ENCODE measurements at places on chromosomes 5 and 9.

GRCh38 chr5:111929867-111930266 lies 172.9 kb upstream of the NREP start:
- no peak for DNase-seq

- no peak for DNase-seq
Measured at GRCh38 chr9:121576281-121577075, 75.0 kb upstream of the DAB2IP start.

GRCh38 chr5:134432174-134432573 lies 20.5 kb upstream of the CDKN2AIPNL start:
- no peak for DNase-seq

GRCh38 chr5:3375586-3376311 lies 219.9 kb upstream of the IRX1 start:
- DNase-seq = no peak

- DNase-seq = no peak
Measured at GRCh38 chr5:129904667-129905472, 605 bp downstream of the CHSY3 start.

DNA sequence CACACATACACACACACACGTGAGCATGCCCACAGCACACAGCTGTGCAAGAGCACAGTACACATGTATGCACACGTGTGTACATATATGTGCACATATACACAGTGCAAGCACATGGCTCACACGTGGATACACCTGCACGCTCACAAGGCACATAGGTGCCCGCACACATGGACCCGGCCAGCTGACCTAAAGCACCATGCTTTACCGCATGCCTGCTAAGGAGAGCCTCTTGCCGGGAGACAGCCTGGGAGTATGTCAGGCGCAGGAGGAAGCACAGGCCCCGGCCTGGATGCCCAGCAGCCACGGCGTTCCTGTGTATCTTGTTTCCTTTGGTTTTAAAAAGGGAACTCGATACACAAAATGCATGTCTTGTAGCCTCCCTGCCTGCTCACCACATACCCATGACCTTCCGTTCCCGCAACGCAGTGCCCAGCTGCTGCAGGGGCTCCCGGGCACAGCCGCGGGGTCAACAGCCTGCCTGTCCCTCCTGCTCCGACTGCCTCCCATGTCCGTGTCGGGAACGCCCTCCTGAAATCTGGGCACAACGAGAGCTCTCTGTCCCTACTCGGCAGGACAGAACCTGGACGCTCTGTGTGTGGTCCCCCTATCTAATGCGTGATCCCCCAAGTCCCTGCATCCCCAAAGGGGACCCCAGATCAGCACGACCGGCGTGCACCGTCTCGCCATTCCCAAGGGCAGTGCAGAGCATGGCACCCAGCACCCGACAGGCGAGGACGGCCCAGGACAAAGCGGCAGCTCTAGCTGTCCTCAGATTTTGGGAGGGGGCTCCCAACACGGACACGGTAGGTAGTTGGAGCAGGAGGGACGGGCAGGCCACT lies 3.6 kb downstream of the SLC12A7 start:
- DNase-seq = peak; percentile 69

DNA sequence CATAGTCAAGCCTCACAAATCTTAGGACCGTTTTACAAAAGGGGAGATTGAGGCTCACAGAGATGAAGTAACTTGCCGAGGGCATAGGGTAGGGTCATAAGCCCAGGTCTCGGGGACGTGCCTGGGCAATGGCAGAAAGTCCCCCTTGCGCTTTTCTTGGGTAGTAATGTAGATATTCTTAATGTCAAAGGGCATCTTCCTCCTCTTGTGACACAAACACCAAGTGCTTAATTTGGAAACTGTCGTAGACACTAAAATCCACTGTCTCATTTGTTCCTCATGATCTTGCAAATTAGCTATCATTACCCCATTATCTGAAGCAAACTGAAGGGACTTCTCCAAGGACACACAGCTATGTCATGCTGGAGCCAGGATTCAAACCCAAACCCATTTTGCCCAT lies 180.8 kb downstream of the GAS1 start:
- DNase-seq = no peak

- DNase-seq = no peak
Measured at GRCh38 chr9:134661299-134661698, 19.7 kb downstream of the COL5A1 start.

DNA sequence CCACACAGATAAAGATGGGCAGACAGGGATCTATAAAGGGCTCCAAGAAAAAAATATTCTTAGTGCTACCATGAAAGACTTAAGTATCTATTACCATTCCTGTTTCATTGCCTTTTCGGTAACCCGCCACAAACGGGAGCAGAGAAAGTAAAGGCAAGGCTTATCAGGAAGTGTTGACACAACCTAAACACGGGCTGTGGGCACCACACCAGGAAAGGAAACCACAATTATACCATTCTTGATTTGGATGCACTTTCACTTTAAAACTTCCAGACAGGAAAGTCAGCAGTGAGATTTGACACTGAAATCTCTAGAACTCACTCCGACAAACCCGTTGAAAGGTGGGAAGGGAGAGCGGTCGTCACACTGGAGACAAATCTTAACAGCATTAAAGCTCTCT lies 6.5 kb downstream of the TLE1 start:
- peak; percentile 40 for DNase-seq

DNA sequence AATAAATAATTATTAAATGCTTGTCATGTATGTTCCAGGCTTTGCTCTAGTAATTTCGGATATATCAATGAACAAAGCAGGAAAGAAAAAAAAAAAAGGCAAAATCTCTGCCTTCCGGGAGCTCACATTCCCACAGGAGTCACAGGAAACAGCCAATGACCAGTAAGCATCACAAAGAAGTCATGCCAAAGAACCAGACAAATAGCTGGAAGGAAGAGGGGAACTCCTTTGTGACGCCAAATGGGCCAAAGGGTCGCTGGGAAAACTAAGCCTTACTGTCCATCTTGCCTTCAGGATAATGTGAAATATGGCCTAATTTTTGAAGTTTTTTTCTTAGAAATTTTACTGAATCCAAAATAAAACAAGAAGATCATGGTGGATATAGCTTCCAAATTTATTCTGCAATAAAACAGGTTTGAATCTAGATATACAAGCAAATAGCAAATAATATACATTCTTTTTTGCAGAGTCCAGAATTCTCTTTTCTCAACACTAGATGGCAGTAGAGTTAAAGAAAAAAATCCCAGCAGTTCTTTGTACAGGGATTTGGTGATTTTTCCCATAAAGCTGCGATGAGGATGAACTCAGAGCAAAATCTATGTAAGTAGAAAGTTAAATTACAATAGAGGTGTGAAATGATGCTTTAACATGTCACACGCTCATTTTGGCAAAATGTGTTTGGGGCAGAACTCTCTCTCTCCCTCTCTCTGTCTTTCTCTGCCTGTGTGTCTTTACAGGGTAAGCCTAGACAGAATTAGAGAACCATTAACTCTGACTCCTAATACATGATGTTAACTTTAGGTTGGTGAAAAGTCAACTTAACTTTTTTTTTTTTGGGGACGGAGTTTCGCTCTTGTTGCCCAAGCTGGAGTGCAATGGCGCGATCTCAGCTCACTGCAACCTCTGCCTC lies 60.0 kb upstream of the TUT7 start:
- peak; percentile 54 for DNase-seq

GRCh38 chr5:104048231-104048630 lies 485.6 kb upstream of the NUDT12 start:
- no peak for DNase-seq

GRCh38 chr5:171773106-171773505 lies 12.5 kb upstream of the SMIM23 start:
- DNase-seq = no peak

DNA sequence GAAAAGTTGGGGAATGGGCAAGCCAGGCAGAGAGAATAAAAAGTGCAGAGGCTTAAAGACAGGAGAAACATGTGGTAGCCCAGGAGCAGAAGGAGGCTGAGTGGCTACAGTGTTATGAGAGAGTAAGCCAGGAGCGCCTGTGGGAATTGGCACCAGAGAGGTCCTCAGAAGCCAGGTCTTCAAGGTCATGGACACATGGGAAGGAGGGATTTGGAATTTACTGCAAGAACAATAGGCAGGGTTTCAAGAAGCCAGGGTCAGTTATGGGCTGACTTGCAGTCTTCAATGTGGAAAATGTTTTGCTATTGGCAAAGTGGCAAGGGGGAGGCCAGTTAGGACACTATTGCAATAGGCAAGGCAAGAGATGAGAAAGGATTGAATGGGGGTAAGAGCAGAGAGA lies 29.3 kb downstream of the ERAP1 start:
- no peak for DNase-seq

GRCh38 chr9:12544700-12545099 lies 148.5 kb upstream of the TYRP1 start:
- DNase-seq = no peak

DNA sequence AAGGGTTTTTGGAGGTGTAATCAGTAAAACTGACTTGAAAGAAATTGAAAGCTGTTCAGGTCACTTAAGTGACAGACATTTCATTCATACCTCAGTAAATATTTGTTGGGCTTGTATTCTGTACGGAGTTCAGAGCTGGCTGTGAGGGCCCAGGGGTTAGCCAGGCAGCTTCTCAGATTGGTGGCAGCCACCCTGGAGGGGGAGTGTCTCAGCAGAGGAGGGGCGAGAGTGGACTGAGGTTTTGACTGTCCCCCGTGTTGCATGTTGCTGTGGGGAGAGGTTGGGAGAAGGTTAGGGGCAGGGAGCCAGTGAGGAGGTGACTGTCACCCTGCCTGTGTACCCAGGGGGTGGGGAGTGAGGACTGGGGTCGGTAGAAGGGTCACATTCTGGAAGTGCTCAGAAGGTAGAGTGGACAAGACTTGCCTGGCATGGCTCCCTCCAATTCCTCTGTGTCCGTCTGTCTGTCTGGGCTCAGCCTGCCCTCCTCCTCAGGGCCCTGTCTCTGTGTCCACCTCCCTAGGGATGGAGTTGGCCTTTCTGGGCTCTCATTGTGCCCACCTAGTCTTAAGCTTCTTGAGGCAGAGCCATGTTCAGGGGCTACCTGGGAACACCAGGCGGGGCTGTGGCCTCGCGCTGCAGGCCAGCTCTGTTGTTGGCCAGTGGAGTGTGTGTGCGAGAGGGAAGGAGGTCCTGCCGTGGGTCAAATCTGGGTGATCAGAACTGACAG lies 4.4 kb downstream of the PHF2 start:
- DNase-seq = no peak

DNA sequence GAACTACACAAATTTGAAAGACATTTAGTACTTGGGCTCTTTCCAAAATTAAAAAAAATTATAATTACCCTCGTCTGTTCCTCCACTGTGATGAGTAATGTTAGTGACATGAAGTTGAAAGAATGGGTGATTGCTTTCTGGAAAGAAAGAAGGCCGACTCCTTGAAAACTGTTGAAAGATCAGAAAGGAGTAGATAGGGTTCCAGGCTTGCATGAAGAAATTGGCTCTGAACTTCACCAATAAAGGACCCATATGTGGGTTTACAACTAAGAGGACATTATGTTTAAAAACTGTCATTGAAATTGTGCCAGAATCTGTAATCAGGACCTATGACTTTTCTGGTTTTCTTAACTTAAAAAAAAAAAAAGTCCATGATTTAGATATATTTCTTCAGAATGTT lies 20.7 kb upstream of the MOCS2 start:
- DNase-seq = no peak

DNA sequence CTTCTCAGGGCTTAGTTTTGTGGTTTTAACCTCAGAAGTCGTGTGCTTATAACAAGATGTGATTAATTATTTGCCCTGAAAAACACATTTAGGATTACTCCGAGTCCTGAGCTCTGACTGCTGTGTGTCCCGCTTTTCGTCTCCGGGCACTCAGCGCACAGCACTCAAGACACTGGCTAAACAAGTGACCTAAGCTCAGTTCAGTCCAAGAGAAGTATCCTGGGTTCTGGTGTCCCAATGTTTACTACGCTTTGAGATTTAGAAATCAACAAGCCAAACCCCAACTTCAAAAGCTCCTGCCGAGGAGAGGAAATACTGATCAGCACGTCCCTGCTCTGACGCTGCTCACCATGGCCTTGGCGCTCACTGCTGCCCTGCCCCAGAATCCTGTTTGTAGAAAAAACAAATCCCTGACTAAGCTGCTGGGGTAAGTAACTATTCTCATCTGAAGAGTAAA lies 53.2 kb downstream of the IPPK start:
- no peak for DNase-seq

DNA sequence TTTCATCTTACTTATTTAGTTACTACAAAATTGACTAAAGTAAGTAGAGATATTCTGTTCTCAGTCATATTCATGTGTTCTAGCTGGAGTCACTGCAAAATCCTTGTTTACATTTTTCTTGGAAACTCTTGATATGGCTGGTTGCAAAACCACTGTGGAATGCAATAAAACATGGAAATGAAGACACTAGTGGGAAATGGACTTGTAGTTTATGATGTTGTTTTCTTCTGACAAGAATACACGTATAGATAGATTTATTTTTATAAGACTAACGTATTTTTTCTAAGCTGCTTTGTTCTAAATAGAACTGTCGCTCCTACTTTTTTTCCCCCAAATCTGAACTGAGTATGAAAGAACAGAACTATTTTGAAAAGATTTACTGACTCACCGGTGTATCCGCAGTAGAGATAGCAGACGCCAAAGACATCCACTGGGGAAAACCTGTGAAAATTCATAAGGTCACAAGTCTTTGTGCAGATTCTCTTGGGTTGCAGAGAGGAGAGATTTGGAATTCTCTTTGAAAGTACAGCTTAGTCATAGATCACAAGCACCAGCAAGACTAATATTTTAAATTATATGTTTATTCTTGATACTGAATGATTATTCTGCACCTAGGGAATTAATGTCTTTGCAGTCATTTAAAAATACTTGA lies 119.6 kb upstream of the TAF11L2 start:
- DNase-seq = no peak

DNA sequence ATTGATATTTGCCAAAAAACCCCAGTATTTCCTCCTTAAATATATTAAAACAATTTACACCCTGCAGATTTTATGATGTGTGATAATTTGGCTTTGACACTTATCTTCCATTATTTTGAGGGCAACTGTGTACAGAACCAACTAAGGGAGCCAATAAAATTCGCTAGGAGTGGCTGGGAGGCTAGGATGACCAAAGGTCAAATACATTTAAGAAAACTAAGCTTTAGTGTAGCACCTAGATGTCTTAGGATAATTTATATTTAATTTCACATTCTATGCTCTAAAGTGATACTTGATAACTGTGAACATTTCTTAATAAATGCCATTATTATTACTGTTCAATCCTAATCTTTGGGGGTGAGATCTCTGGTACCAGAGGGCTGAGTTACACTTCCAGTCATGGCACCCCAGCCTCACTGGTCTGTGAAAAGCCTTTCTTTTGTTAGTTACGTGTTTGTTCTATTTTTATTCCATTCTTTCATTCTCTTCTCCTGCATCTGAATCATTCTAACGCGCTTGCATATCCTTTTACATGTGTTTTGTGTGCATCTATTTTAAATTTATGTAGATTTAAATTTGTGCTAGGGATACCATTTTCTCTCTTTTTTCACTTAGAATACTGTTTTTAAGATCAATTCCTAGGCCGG lies 19.1 kb downstream of the MSANTD3 start:
- DNase-seq = no peak

GRCh38 chr9:75186767-75187380 lies 98.6 kb downstream of the OSTF1 start:
- peak; percentile 50 for DNase-seq

GRCh38 chr9:77488439-77489126 lies 159.5 kb downstream of the GNA14 start:
- peak; percentile 60 for DNase-seq
